ENCODE measurements at places on chromosomes 1 and 21.
A peak's percentile ranks its signal among the peaks of the same experiment; 100 is the strongest.

- no peak for DNase-seq
These were observed 21.8 kb downstream of the RSPH1 start for GRCh38 chr21:42474043-42474831.

DNA sequence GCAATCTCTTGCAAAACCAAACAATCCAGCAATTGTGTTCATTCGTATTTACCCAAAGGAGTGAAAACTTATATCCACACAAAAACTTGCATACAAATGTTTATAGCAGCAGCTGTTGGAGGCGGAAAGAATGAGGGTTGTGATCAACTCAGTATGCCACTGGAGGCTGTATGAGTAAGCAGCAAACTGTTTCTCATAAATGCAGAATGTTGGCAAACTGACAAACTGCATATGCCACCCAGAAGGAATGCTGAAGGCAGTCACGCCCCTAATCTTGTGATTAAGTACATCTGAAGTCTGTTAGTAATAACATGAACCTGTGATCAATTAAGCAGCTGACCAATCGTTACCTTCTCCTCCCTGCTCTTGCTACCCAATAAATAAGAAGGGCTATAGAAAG lies 60.5 kb upstream of the CR2 start:
- peak; percentile 69 for DNase-seq

DNA sequence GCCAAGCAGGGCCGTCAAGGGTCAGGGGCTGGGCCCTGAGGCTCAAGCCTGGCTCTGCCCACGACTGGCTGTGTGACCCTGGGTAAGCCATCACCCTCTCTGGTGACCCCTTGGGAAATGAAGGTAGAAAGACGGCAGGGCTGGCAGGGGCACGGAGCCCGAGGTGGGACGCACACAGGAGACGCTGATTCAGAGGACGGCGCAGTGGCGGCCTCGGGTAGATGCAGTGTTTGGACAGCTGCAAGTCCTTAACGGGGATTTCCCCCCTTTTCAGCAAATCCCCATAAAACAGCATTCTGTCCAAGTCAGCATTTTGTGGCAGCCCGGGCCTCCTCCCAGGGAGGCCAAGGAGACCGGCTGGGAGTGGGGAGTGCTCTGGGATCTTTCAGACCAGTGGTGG lies 16.7 kb downstream of the COL8A2 start:
- DNase-seq = no peak

DNA sequence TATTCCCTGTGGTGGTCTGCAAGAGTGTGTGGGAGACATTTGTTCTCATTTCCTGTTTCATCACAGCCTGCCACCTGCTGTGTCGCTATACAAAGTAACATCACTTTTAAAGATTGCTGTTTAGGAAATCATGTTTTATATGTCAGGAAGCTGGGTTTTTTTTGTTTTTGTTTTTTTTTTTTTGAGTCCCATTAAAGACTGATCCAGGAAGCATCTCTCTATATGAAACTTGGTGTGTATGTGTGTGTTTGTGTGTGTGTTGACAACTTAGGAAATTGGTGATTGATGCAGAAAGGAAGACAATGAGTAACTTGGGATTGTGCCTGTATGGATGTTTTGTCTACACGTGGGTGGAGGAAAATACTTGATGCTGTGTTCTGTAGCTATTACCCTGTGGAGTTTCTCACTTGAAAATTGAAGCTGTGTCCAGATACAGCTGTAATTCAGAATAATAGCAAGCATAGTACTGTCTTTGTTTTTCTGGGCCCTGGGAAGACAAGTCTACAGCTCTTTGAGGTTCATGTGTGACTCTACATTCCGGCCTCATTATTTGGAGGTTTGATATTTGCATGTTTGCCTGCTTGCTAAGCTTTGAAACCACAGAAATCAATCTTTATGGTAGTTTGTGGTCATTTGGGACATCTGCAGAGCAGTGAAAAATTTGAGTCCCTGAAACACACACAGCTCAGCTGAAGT lies 47.9 kb downstream of the LAMC1 start:
- peak; percentile 95 for DNase-seq

DNA sequence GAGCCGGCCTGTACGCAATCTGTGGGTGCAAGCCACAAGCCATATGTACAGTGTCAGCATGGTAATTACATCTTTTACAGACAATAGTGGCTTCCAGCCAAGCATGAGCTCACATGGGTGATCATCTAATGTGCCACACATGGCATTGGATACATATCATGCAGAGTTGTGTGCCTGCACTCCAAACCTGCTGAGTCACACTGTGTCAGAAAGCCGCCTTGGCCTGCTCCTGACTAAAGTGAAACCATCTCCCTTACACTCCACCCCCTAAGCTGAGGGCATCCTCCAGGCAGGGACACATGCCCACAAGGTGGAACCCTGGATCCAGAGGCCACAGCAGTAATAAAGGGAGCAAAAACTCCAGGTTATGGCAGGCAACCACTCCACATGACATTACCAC lies 72.5 kb downstream of the KCNT2 start:
- no peak for DNase-seq

DNA sequence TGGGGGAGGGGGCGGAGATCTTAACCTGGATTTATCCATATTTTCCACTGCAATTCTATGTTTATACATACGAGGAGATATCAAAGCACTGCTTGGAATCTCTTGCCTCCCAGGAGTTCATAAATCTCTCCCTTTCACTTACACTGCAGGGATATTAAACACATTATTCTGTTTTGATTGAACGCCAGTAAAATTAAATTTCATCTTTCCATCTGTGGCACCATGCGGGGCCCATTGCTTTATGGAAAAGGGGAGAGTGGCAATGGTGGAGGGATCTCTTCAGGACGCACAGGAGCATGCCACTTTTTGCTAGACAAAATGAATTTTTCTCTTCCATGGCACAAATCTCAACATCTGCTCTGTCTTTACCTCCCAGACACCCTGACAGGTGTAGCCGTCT lies 648.0 kb upstream of the PLXNA2 start:
- no peak for DNase-seq

- no peak for DNase-seq
These were observed 1.5 kb downstream of the KIF1B start for GRCh38 chr1:10211805-10212410.

DNA sequence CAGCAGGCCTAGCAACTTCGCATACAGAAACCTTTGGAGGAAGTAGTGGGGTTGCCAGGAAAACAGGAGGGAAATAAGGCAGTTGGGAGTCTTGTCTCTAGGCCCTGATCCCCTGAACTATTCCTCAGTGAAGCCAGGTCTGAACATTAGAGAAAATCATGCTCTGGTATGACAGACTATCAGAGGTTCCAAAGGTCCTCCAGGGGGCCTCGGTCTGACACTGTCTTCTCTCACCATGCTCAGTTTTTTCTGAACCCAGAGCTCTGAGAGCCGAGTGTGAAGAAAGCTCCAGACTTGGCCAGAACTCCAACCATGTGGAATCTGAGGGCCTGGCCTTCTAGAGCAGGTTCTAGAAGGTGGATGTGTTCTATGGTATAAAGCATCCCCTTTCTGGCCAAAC lies 4.0 kb downstream of the TOMM40L start:
- no peak for DNase-seq

GRCh38 chr1:32960819-32961355 lies 3.7 kb downstream of the RNF19B start:
- no peak for DNase-seq

DNA sequence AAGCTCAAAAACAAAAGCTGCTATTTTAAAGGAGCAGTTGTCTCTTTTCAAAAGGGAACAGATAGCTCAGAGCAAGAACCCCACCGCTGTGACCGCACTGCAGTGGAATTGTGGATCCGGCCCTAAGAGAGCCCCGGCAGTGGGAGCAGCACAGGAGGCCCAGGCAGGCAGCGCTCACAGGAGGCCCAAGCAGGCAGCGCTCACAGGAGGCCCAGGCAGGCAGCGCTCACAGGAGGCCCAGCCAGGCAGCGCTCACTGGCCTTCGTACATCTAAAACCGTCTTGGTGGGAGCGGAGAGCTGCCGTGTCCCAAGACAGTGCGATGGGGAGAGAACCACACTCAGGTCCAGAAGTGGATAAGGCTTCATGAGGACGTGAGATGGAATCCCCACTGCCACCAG lies 4.0 kb downstream of the TFF3 start:
- DNase-seq = no peak

- DNase-seq = no peak
These were observed 36.5 kb downstream of the MAP3K21 start for GRCh38 chr1:233364026-233364425.

- DNase-seq = no peak
These were observed 22.2 kb upstream of the DPT start for GRCh38 chr1:168751195-168751650.

DNA sequence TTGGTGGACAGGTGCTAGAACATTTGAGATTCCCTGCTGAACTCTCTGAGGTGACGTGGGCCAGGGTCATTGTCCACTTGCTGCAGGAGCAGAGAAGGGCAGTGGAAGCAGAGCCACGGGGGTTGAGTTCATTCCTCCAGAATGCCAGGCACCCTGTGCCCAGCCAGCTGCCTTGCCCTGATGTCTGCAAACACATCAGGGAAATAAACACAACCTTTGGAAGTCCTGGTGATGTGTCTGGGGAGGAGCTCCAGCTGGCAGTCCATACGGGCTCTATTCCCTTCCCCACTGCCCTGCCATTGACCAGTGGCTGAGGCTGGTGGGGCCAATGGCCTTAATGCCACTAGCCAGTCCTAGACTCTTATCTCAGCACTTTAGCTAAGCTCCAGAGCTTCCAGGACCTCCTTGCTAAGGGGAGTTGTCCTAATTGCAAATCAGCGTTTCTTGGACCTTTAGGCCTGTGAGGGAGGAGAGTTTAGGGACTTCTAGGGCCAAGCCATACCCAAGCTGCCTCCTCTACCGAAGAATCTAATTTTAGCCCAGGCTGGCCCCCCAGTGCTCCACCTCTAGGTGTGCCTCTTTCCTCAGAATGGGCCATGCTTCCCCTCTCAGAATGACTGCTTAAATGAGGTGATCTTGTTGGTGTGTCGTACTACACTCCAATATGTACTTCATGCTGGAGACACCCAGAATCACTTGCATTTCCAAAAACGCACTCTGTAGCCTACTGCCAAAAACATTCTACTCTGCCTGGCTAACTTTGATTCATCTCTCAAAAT lies 25.9 kb upstream of the MFSD2A start:
- DNase-seq = no peak

DNA sequence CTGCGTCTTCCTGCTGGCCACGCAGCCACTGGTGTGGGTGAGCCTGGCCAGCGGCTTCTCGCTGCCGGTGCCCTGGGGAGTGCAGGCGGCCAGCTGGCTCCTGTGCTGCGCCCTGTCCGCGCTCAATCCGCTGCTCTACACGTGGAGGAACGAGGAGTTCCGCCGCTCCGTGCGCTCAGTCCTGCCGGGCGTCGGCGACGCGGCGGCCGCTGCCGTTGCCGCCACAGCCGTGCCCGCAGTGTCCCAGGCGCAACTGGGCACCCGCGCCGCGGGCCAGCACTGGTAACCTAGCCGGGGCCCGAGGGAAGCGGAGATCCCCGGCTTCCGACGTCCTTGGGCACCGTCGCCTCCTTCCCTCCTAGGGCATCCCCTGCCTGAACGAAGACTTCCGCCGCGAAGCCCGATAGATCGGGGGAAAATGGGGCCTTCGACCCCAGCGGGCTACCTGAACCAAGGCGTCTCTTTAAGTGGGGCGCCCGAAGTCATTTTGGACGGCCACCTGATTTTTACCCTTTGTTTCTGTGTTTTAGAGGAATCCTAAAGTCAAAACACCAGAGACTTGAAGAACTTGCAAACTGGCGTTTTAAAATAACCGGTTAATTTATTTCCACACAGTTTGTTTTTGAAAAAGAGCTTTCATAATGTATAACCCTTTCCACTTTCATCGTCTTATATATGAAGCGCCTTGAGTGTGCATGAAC lies 2.0 kb downstream of the GPR88 start:
- DNase-seq = no peak

- no peak for DNase-seq
These were observed 86.1 kb upstream of the KIAA0040 start for GRCh38 chr1:175278734-175279116.

- DNase-seq = no peak
These were observed 55.8 kb downstream of the GNG12 start for GRCh38 chr1:67777440-67777839.

GRCh38 chr1:167171286-167171929 lies 49.3 kb upstream of the POU2F1 start:
- no peak for DNase-seq

DNA sequence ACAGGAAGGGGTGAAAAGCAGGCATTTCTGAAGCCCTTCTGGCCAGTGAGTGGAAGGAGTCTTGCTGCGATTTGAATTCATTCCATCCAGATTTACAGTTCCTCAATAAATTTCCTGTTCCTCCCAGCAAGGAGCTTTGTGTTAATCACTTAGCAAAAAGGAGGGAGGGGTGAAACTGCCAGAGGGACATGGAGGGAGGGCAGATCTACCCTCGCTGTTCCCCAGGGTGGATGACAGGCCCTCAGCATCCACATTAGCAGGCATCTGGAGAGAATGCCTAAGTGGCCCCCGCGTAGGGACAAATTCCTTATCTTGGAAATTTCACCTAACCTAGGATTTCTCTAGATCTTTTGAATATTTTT lies 1.2 kb downstream of the ETV3 start:
- no peak for DNase-seq

GRCh38 chr1:208312706-208313105 lies 68.5 kb upstream of the PLXNA2 start:
- no peak for DNase-seq

- DNase-seq = no peak
These were observed 162.0 kb upstream of the ZP4 start for GRCh38 chr1:238052496-238053266.

- no peak for DNase-seq
These were observed 6.2 kb upstream of the GPR89A start for GRCh38 chr1:145601593-145601992.

DNA sequence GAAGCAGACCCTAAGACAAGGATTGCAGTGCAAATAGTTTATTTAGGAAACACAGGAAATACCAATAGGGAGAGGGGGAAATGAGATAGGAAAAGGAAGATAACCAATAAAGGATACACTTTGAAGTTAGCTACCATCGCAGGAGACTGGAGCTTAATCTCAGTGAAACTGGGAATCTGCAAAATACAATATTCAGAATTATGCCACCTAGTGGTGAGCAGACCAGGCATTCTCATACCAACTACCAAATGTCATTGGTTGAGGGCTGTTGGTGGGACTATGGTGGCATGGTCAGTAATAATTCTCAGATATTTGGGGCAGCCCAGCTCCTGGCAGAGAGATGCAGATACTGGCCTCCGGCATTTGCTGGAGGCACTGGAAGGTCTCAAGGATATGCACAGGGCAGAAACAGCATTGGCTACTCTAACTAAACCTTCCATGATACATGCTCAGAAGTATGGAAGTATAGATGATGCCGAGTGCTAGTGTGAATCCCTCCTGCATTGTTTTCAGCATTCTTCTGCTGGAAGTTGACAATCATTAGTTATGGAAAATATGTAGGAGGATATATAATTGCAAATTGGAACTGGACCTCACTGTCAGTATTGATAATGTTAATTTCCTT lies 11.8 kb upstream of the ZFP69B start:
- peak; percentile 29 for DNase-seq
